ENCODE measurements at places on chromosomes 13 and 19.

- DNase-seq: peak; percentile 63
These were observed 979 bp downstream of the AKAP8 start for GRCh38 chr19:15378534-15379082.

DNA sequence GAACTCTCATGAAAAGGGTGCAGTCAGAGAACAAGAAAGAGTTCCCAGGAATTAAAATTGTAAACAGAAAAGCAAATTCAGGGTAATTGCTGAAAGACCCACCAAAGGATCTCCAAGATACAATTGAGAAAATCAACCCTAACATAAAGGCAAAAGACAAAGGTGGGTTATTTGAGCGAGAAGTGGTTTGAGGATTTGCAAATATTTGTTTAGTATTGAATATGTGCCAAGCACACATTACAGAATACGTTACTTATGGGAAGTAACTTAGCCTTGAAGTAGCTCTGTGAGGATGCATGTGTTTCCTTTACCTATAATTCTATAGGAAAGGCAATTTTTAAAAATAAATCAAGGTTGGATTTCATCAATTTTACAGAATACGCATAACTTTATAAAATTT is 10.0 kb upstream of the CEACAM21 start:
- DNase-seq: no peak

DNA sequence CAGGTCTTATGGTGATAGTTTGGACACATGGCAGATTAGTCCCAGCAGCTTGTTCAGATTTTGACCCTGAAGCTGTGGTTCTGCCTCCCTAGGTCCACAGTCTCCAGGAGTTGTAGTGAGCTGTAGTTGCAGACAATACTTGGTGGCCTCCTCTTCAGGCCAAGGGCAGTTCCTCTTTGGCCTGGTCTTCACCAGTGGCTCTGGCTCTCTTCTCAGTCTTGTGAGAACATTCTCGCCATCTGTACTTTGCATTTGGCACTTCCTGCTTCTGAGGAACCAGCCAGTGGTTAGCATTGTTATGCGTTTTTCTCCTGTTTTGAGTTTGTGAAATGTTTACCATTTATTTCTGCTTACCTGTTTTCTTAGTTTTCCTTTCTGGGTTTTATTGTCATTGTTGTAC is 40.7 kb downstream of the PCCA start:
- DNase-seq: peak; percentile 55

- DNase-seq: no peak
These were observed 75.2 kb downstream of the ATP11A start for GRCh38 chr13:112764864-112765561.

DNA sequence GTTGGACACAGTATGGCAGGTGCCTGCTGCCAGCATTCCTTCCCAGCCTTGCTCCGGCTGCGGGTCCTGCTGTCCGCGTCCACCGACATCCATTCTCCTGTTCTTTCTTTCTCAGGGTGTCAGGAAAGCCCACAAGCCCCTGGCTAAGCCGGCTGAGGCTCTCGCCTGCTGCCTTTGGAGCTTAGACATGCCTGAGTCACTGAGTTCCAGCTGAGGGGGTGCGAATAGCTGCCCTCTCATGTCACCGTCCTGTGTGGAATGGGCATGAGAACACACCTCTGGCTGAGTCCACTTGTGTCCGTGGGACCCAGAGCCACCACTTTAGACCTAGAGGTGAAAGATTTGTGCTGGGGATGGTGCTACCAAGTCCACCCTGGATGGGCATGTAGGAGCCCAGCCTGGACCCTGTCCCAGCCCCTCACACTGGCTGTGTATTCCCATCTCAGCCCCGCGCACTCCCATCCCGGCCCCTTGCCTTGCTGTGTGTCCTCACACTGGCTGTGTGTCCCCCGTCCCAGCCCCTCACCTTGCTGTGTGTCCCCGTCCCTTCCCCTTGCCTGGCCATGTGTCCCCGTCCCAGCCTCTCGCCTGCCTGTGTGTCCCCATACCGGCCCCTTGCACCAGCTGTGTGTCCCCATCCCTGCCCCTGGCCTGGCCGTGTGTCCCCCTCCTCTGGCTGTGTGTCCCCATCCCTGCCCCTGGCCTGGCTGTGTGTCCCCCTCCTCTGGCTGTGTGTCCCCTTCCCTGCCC is 24.6 kb upstream of the IRS2 start:
- no peak for DNase-seq

GRCh38 chr13:46982856-46983582 is 86.2 kb upstream of the HTR2A start:
- no peak for DNase-seq

- no peak for DNase-seq
These were observed 1120.8 kb downstream of the EFNB2 start for GRCh38 chr13:105414639-105415038.

- DNase-seq: no peak
These were observed 289.1 kb downstream of the NDFIP2 start for GRCh38 chr13:79770056-79770455.

- DNase-seq: no peak
These were observed 11.4 kb downstream of the COQ8B start for GRCh38 chr19:40705362-40705651.

GRCh38 chr19:8023371-8023770 is 17.9 kb upstream of the ELAVL1 start:
- no peak for DNase-seq

DNA sequence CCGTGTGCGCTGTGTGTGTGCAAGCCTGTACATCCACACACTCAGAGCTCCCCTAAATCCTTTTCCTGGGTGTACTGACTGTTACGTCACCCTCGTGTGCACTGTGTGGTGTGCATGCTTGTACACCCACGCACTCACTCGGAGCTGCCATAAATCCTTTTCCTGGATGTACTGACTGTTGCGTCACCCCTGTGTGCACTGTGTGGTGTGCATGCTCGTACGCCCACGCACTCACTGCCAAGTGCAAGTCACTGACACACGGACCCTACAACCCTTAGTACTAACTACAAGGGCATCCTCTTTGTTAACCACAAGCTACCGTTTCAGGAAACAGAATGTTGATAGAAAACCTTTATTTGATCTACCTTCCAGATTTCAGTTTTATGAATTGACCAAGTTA is 983.4 kb downstream of the EFNB2 start:
- no peak for DNase-seq

DNA sequence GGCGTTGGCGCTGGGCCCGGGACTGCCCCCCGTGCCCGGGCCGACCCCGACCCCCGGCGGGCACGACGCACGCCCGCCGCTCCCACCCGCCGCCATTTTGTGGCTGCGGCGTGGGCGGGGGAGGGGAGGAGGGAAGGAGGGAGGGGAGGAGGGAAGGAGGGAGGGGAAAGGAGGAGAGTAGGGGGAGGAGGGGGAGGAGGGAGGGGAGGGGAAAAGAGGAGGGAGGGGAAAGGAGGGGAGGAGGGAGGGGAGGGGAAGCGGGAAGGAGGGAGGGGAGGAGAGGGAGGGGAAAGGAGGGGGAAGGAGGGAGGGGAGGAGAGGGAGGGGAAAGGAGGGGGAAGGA is at the start of gene BTBD2:
TSS of gene BTBD2 (minus strand) at position 107 of the 343 bp plus-strand sequence. CDS start at position 96, 11 bp downstream.
- DNase-seq: peak; percentile 57

GRCh38 chr13:26255115-26255514 is 1.2 kb downstream of the CDK8 start:
- DNase-seq: no peak

DNA sequence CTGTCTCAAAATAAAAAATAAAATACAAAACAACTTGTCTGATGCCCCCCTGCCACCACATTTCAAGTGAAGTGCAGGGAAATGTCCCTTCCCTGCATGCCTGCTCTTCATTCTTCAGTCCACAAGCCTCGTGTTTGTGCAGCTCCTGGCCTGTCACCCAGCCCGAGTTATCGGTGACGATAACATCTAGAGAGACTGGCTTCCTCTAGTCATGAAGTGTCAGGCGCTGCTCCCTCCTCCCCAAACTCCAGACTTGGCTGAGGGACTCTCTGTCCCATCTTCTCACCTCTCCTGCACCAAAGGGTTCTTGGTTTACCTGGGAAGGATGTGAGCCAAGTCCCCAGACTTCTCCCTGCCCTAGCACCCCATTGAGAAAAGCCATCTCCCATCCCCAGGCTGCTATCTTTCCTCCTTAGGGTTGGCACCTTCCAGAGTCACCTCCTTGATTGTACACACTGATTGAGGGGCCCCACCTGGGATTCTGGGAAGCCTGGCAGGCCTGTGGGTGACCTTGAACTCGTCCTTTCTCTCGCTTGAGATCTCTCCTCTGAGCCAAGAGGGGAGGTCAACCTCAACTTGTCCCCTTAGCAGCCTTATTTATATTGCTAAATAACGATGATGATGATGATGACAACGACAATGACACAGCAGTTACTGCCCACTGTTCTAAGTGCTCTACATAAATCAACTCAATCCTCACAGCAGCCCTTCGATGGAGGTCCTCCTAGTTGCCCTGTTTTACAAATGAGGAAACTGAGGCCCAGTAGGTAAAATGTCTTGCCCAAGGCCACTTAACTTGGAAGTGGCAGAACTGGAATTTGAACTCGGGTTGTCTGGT is 13.1 kb upstream of the PLAUR start:
- DNase-seq: no peak

- DNase-seq: no peak
These were observed 2.8 kb downstream of the ZNF536 start for GRCh38 chr19:30374865-30375552.

- no peak for DNase-seq
These were observed at the start of gene CD79A for GRCh38 chr19:41876847-41877832. Gene CD79A (plus strand): TSS chr19:41877279. CDS start chr19:41877305, 26 bp downstream.

GRCh38 chr13:98576963-98577835 is at the start of gene STK24:
Gene STK24 (minus strand): TSS chr13:98577107. CDS start chr13:98576786, 321 bp downstream.
- peak; percentile 78 for DNase-seq
